ENCODE measurements at places on chromosomes 13 and 19. TPM values are rescaled to one million over a fixed set of nuclear protein-coding genes. Genes with fewer than 3 reads are reported as not detected.

- no peak overlapping the region for H3K4me3 ChIP-seq
- no peaks in the 10 kb centered on the region for H3K27me3 ChIP-seq
- H3K4me1 ChIP-seq = no peaks in the 10 kb centered on the region
Measured at GRCh38 chr13:89205856-89206520, 1534.8 kb downstream of the SLITRK5 start.

DNA sequence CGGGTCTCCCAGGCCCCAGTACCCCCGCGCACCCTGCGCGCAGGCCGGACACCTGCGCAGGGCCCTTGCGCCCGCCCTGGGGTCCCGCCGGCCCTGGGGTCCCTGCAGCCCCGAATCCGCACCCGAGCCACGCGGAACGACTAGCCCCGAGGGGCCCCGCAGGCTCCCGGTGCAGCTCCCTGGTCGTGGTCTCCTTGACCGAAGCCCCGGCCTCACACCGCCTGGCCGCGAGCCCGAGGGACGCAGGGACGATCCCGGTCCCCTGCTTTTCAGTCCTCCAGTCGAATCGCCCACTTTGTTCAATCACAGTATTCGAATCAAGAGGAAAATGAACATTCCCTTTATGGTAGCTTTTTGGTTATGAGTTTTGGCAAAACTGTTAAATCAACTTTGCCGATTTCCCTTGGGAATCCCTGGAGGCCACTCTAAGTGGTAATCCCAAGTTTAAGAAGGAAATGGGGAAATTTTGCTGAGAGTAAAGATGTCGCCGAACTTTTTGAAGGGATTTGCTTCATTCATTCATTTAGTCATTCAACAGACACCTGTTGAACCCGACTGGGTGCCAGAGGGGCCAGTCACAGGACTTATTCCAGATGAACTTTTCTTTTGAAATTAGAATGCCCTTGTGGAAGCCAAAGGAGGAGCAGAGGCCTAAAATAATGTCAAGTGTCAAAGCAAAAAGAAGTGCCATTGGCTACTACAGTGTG lies 75.0 kb downstream of the ZIC5 start:
- H3K27ac ChIP-seq = no peak overlapping the region
- H3K27me3 ChIP-seq = peaks cover 28% of the 10 kb centered on the region
- H3K4me1 ChIP-seq = peaks cover 7% of the 10 kb centered on the region
- H3K4me3 ChIP-seq = no peak overlapping the region

Gene RGL3
- not detected for total RNA-seq

GRCh38 chr19:39032063-39032918 lies at the start of gene FBXO27:
TSS of gene FBXO27 (minus strand) at chr19:39032549. CDS start at chr19:39032227, 322 bp downstream.
- DNase-seq = no peak
- peaks cover 11% of the 10 kb centered on the region for H3K4me1 ChIP-seq
- H3K27me3 ChIP-seq = peaks cover 1% of the 10 kb centered on the region
- no peak within 1 kb of the TSS for H3K27ac ChIP-seq

Gene PRKCG
- 2.4 TPM for total RNA-seq

- H3K4me1 ChIP-seq = peaks cover 4% of the 10 kb centered on the region
- no peak overlapping the region for H3K27ac ChIP-seq
- no peak for DNase-seq
- no peak overlapping the region for H3K4me3 ChIP-seq
Measured at GRCh38 chr19:39916236-39916635, 18.2 kb downstream of the FCGBP start.

- H3K4me3 ChIP-seq = no peak overlapping the region
- H3K36me3 ChIP-seq = no peaks in the 10 kb centered on the region
- no peak for DNase-seq
- no peaks in the 10 kb centered on the region for H3K4me1 ChIP-seq
- no peak overlapping the region for H3K27ac ChIP-seq
- no peaks in the 10 kb centered on the region for H3K27me3 ChIP-seq
Measured at GRCh38 chr13:93316841-93317240, 90.2 kb downstream of the GPC6 start.

DNA sequence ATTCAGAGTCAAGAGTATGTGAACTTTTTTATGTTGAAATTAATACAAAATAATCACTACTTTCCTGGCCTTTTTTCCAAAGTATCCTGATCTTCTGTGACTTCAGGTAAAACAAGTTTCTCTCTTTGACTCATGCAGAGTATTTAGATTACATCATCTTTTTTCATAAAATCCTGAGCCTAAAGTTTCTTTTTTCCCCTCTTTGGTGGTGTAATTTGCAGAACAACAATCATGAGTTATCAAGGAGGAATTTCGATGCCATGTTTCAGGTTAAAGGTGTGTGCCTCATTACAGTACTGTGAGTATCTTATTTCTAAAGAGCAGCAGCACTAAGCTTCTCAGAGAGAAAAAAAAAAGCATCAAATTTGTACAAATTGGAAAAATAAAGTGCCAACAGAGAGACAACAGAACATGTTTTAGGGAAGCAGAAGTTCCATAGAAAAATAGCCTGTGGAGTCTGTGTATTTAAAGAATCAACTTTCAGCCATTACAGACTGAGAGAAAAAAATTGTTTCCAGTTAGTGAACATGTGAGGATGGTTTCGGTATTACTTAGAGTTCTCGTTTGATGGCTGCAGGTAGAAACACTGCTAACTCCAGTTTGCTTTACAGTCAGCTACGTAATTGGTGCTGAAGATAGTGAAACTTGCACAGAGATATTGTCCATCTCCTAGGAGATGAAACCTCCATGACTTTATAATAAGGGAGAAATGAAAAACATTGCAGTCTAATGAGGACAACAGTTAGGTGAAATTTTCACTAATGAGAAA lies 78.1 kb upstream of the PCDH9 start:
- DNase-seq = no peak
- no peak overlapping the region for H3K27ac ChIP-seq
- no peak overlapping the region for H3K4me3 ChIP-seq
- no peaks in the 10 kb centered on the region for H3K36me3 ChIP-seq
- no peaks in the 10 kb centered on the region for H3K27me3 ChIP-seq
- H3K4me1 ChIP-seq = no peaks in the 10 kb centered on the region

Gene ACTMAP
- 7.8 TPM for total RNA-seq

Gene NLRP5
- total RNA-seq = not detected

Gene CLDN10
- total RNA-seq = not detected

Gene ZNF626
- total RNA-seq = 2.0 TPM

- no peak for DNase-seq
- no peaks in the 10 kb centered on the region for H3K4me1 ChIP-seq
- no peaks in the 10 kb centered on the region for H3K27me3 ChIP-seq
Measured at GRCh38 chr13:90565985-90566713, 781.3 kb upstream of the MIR17HG start.

Data from naive thymus-derived CD4-positive, alpha-beta T cell (primary cell).